Small intestine (tissue), 16 donors: ENCODE measurements at places on chromosomes 5 and 9. TPM values are rescaled to one million over a fixed set of nuclear protein-coding genes. Genes with fewer than 3 reads are reported as not detected.
A peak's percentile ranks its signal among the peaks of the same experiment; 100 is the strongest.

GRCh38 chr9:99109522-99109921 is 4.6 kb downstream of the TGFBR1 start:
- no peaks in the 10 kb centered on the region for H3K27me3 ChIP-seq
- no peak for DNase-seq
- H3K27ac ChIP-seq: peak overlapping the region; percentile 34
- peaks cover 4% of the 10 kb centered on the region for H3K4me1 ChIP-seq
- H3K4me3 ChIP-seq: no peak overlapping the region

DNA sequence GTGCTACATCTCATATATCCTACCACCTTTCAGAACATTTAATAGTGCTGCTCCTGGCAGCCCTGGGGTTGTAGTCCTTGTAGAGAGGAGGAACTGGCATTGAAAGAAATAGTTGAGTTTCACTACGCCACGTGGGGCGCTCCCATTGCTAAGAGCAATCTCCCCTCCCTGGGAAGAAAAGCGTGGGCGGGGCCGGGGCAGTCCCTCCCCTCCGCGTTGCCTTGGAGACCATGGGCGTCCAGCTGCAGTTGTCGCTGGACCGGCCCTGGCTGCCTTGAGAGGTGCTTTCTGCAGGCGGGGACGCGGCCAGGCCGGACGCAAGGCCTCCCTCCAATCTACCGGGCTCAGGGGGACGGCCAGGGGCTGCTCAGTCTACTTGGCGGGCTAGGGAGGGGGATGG is 368 bp upstream of the CCDC180 start:
- peak; percentile 89 for DNase-seq
- no peaks in the 10 kb centered on the region for H3K36me3 ChIP-seq
- H3K4me1 ChIP-seq: no peaks in the 10 kb centered on the region
- peaks cover 13% of the 10 kb centered on the region for H3K27me3 ChIP-seq
- no peak overlapping the region for H3K4me3 ChIP-seq
- no peak overlapping the region for H3K27ac ChIP-seq

C1QTNF2 gene
- not detected for polyA plus RNA-seq

IFNA21 gene
- not detected for polyA plus RNA-seq
